ENCODE measurements at places on chromosomes 1 and 21.
A peak's percentile ranks its signal among the peaks of the same experiment; 100 is the strongest.

- peak; percentile 54 for DNase-seq
These were observed 71.1 kb upstream of the ERRFI1 start for GRCh38 chr1:8097077-8097799.

GRCh38 chr1:117631359-117632160 is 25.7 kb downstream of the TENT5C start:
- peak; percentile 35 for DNase-seq

- DNase-seq = no peak
These were observed 254.5 kb downstream of the DNM3 start for GRCh38 chr1:172095846-172096245.

DNA sequence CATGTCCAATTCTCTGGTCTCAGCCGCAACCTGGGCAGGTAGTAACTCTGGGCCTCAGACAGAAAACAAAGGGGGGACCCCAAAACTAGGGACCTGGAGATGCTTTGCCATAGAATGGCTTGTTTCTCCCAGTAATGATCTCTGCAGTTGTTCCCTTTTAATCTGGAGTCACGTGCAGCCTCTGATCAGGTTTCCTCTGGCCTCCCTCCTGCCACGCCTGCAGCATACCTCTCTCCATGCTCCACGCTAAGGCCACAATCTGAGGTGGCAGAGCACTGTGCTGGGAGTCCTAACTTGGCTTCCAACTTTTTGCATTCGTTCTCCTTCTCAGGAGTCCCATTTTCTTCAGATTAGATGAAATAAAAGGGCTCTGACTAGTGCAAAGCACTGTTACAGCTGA is 1.9 kb downstream of the PABPC4 start:
- peak; percentile 63 for DNase-seq

GRCh38 chr1:21896652-21897532 is 40.2 kb downstream of the HSPG2 start:
- DNase-seq = peak; percentile 84

DNA sequence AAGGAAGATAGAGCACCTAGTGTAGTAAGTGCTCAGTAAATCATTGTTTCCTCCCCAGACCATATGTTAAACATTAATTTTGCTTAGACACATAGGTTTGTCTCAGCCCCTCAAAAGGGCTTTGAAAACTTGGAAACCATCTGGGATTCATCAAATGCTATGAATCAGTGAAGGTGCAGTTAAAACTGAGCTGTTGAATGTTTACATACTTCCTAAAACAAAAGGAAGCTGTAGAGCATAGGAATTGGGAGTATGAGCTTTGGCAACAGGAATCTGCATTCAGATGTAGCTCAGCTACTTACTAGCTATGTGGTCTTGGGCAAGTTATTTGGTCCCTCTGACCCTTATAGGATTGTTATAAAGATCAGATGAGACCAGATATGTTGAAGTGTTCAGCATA is 18.7 kb upstream of the PODN start:
- peak; percentile 54 for DNase-seq

DNA sequence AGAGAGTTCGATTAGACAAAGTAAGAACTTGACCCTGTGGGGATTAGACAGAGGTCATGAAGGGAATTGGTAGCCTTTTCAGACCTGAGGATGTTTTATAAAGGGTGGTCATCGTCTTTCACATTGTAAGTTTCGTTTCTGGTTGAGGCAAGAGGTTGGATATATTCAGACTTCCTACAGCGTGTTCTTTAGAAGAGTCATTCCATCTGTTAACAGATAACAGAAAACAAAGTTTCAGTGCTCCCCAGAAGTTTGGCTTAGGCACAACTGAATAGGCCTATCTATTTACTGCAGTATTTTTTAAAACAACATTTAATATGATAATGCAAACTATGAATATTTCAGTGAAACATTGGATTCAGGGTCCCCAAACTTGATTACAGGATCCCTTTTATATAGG is 17.1 kb upstream of the IVNS1ABP start:
- no peak for DNase-seq

GRCh38 chr1:170660871-170661645 is 2.9 kb upstream of the PRRX1 start:
- DNase-seq = peak; percentile 57

DNA sequence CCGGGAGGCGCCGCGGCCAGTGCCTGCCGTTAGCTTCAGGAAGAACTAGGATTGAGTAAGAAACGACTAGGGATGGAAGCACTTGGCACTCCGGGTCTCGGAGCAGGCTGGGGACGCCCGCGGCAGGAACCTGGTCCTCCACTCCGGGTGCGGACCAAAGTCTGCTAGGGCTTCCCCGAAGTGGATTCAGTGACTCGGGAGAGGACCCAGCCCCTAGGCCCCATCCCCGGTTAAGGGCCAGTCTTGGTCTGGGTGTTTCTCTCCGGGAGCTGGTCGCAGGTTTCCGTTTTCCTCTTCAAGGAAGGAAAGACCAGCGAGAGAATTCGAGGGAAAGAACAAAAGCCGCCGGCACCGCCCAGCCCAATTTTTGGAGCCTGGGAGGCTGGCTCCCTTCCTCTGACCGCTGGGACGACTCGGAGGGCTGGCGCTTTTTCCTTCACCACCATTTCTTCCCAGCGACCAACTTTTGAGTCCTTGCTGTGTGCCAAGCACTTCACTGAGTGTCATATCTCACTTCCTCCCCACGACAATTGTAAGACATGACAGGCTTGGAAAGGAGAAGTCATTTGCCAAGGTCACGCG is 16.8 kb upstream of the STMN1 start:
- peak; percentile 50 for DNase-seq

- DNase-seq = no peak
These were observed 2.7 kb downstream of the CAPN2 start for GRCh38 chr1:223714849-223715603.

- DNase-seq = no peak
These were observed 20.4 kb upstream of the PADI2 start for GRCh38 chr1:17139637-17140036.

DNA sequence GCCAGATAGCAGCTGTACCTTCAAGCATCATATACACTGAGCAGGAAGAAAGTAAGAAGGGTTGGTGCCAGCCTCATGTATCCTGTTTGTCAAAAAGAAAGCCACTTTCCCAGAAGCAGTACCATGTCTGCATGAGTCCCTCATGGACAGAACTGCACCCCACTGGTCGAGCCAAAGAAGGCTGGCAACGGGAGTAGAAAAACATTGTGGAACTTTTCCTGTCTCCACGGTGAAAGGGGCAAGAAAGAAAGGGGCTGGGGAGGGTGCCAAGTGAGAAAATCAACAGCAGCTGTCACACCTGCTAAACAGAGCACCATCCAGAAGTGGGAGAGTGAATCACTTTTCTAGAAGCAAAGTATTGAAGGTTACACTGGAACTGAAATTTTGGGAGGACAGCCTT is 621.7 kb downstream of the LMO4 start:
- peak; percentile 42 for DNase-seq
